ENCODE measurements at places on chromosomes 6 and 20. TPM values are rescaled to one million over a fixed set of nuclear protein-coding genes. Genes with fewer than 3 reads are reported as not detected.

- DNase-seq, result peak; percentile 41
- H3K27me3 ChIP-seq, result no peaks in the 10 kb centered on the region
- 0 out of 2 replicates have a peak, but pooled peaks cover 4% of the 10 kb centered on the region for H3K36me3 ChIP-seq
- peaks cover 7% of the 10 kb centered on the region for H3K4me1 ChIP-seq
Measured at GRCh38 chr6:80197474-80197873, 91.0 kb downstream of the BCKDHB start.

- H3K27ac ChIP-seq, result no peak overlapping the region
- no peak overlapping the region for H3K4me3 ChIP-seq
- no peaks in the 10 kb centered on the region for H3K36me3 ChIP-seq
- H3K27me3 ChIP-seq, result peaks cover 12% of the 10 kb centered on the region
- no peaks in the 10 kb centered on the region for H3K4me1 ChIP-seq
- DNase-seq, result no peak
Measured at GRCh38 chr20:60137657-60138245, 179.5 kb downstream of the CDH26 start.

DNA sequence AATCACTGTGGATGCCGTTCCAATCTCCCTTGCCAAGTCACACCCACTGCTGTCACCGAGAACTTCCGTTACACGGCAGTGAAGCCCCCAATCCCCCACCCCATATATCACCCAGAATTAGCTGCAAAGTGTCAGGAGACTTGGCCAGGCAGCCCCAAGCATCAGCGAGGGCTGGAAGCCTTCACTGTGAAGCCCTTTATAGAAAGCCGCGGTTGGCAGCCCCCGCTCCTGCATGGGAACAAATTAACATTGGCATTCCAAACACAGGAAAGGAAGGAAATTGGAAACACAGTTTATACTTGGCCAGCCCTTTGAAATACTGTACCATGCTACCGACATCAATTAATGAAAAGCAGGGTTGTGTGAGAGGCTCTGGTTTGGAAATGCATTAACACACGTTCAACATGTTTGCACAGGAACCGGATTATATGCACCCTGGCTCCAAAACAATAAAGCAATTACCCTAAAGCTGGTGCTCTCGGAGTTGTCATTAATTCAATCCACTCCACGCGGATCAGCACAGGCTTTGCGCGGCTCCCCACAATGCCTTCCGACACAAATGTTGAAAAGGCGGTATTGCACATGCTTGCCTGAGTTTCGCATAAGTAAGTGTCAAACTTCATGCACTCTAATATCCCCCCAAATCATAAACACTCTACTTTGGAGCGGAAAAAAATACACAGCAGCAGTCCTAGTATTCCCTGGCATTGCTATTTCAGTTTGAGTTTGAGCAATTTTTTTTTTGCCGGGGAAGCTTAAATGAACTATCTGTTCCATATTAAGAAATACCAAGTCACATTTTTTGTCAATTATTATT is 7.1 kb downstream of the BMP7 start:
- H3K4me1 ChIP-seq, result no peaks in the 10 kb centered on the region
- no peaks in the 10 kb centered on the region for H3K36me3 ChIP-seq
- peaks cover 59% of the 10 kb centered on the region for H3K27me3 ChIP-seq
- no peak overlapping the region for H3K27ac ChIP-seq
- DNase-seq, result no peak

DNA sequence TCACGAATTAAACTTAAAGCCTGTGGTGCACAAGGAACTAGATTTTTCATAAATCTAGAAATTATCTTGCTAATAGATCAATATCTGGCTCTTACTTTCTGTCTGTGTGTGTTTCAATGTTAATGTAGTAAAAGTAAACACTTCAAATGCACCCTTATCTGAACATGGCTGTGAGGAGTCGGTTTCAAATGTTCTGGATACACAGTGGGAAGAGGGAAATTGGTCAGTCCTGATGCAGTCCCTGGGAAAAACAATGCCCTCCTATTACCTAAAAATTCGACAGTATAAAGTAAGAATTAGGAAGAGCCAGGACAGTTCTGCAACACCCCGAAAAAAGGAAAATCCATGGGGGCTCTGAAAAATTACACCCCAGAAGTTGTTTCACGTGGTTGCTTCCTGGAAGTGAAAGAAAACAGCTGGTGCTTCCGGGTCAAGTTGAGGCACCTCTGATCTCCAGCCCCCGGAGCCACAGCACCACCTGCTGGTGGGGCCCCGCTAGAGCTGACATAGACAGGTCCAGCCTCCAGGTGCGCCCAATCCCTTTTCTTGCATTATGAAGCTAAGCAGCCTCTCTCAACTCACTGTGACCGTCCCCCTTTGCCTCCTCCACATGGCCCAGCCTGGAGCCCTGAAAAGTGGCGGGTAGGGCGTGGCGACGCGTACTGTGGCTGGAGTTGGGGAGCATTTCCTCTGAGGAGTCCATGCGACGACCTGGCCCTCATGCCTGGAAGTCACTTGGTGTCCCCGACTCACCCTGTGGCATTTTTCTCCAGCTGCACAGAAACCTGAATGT is 8.3 kb downstream of the SEMG2 start:
- no peaks in the 10 kb centered on the region for H3K36me3 ChIP-seq
- peaks cover 17% of the 10 kb centered on the region for H3K27me3 ChIP-seq
- DNase-seq, result no peak
- peak overlapping the region; percentile 16 for H3K4me3 ChIP-seq

GRCh38 chr6:33717934-33718455 is 6.5 kb upstream of the UQCC2 start:
- peaks cover 8% of the 10 kb centered on the region for H3K4me1 ChIP-seq
- no peak overlapping the region for H3K27ac ChIP-seq
- peaks cover 30% of the 10 kb centered on the region for H3K27me3 ChIP-seq
- H3K4me3 ChIP-seq, result no peak overlapping the region
- no peak for DNase-seq

DNA sequence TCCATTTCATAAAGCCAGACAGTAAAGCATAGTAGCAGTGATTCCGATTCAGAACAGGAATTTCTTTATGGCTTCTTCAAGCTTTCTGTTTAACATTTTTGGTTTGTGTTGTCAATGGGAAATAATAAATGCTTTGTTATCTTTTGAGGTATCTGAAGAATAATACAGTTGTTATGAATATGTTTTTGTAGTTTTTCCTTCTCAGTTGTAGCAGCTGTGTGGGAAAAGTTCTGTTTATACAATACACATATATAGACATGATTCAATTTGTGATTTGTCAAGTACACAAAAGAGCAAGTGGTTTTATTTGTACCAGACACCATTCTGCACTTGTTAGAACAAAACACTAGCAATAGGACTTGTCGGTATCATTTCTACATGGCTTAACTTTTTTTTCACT is 96.6 kb downstream of the CDYL start:
- H3K36me3 ChIP-seq, result peaks cover 4% of the 10 kb centered on the region
- H3K4me1 ChIP-seq, result peaks cover 53% of the 10 kb centered on the region
- no peak for DNase-seq
- no peak overlapping the region for H3K27ac ChIP-seq
- no peaks in the 10 kb centered on the region for H3K27me3 ChIP-seq
- no peak overlapping the region for H3K4me3 ChIP-seq

Gene C6orf58
- total RNA-seq, result not detected

Gene TTLL9
- total RNA-seq, result 0.19 TPM

Gene COX4I2
- not detected for total RNA-seq

Gene VNN1
- 0.11 TPM for total RNA-seq

Measured in HFFc6 (cell line).